ENCODE measurements at places on chromosomes 12 and 14.

GRCh38 chr14:95477411-95478269 is 38.8 kb downstream of the SYNE3 start:
- DNase-seq: no peak

- DNase-seq: no peak
Observed at GRCh38 chr14:98949481-98950135, 322.4 kb downstream of the BCL11B start.

DNA sequence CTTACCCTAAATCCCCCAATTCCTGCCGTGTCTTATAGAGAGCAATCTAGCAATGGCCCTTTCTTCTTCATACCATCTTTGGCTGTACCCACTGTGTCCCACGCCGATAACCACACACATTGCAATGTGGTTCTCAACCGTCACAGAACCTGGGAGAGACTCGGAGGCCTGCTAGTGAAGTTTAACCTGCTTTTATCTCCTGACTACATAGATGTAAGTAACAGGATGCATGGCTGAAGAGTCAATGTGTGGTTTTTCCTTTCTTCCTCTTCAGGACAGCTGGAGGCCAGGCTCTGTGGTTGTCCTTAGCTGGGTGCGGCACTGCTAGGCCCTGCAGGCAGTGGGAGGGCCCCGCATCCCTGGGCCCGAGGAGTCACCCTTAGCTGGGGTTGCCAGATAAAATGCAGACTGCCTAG is 51.3 kb downstream of the ZNF664 start:
- DNase-seq: no peak

GRCh38 chr14:26531894-26532293 is 65.9 kb downstream of the NOVA1 start:
- peak; percentile 52 for DNase-seq

- peak; percentile 86 for DNase-seq
Observed at GRCh38 chr12:104591257-104591885, 134.6 kb downstream of the CHST11 start.

- peak; percentile 19 for DNase-seq
Observed at GRCh38 chr14:89493406-89493805, 76.4 kb upstream of the FOXN3 start.

GRCh38 chr12:42495244-42495643 is 94.3 kb downstream of the PRICKLE1 start:
- DNase-seq: no peak

DNA sequence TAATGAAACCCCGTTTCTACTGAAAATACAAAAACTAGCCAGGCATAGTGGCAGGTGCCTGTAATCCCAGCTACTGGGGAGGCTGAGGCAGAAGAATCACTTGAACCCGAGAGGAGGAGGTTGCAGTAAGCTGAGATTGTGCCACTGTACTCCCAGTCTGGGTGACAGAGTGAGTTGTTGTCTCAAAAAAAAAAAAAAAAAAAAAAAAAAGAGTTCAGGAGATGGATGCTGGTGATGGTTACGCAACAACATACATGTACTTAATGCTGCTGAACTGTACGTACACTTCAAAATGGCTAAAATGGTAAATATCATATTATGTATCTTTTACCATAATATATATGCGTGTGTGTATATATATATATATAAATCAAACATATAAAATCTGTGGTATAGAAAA is 29.0 kb downstream of the ACTN1 start:
- peak; percentile 60 for DNase-seq

DNA sequence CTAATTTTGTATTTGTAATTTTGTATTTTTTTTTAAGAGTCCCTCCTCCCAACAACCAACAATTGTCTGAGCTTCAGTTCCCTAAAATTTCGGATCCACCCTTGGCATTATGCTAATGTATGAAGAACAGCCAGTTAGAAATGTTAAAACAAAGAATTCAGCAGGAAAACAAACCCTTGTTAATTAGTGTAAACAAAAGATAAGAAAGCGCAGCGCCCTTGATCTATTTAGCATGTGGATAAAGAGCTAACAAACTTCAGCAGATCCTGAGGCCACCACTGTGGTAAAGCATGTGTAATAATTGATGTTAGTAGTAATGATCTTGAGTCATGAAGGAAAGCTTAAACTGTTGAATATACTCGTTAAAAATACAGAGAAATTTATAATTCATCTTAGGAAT is 199.8 kb downstream of the TMX1 start:
- no peak for DNase-seq

- no peak for DNase-seq
Observed at GRCh38 chr14:30225176-30225575, 297.5 kb upstream of the PRKD1 start.

DNA sequence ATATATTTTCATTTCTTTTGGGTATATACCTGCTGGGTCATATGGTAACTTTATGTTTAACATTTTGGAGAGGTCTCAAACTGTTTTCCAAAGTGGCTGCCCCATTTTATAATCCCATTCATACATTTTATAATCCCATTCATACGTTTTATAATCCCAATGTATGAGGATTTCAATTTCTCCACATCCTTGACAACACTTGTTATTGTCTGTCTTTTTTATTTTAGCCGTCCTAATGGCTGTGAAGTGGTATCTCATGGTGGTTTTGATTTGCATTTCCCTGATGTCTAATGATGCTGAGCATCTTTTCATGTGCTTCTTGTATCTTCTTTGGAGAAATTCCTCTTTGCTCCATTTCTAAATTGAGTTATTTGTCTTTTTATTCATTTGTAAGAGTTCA is 6.7 kb upstream of the CFL2 start:
- no peak for DNase-seq

Measured in kidney tubule cell (primary cell).